ENCODE measurements at places on chromosomes 4 and X.

GRCh38 chr4:146191766-146192458, 16.4 kb downstream of the LSM6 start:
- no peak for DNase-seq

- DNase-seq = no peak
Measured at GRCh38 chr4:6472008-6472386, 417 bp downstream of the PPP2R2C start.

GRCh38 chr4:181350615-181351415, 892.4 kb upstream of the TENM3 start:
- no peak for DNase-seq

GRCh38 chr4:186217733-186218293, 9.5 kb upstream of the KLKB1 start:
- DNase-seq = no peak

GRCh38 chrX:150482537-150483206, 85.7 kb upstream of the MTM1 start:
- peak; percentile 37 for DNase-seq

GRCh38 chr4:145709336-145709735, 29.4 kb downstream of the C4orf51 start:
- DNase-seq = no peak

- no peak for DNase-seq
Measured at GRCh38 chr4:52588771-52589591, 70.1 kb downstream of the USP46 start.

- peak; percentile 100 for DNase-seq
Measured at GRCh38 chr4:152535903-152536544, at the start of gene FBXW7. Gene FBXW7 (minus strand): TSS chr4:152536092. CDS start chr4:152411803, 124,289 bp downstream.

DNA sequence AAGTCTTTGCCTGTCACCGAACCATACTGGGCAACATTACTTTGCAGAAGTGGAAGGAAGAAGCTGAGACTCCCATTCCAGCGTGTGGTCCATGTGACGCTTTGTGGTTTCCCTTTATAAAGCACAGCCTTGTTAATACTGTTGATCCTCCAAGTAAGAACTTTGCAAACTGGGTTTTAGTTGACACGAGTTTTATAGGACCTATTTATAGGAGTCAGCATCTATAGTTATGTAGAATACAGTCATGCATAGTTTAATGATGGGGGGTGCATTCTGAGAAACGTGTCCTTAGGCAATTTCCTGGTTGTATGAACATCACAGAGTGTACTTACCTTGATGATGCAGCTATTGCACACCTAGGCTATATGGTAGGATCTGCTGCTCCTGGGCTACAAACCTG, 1879.4 kb upstream of the TENM3 start:
- DNase-seq = no peak

DNA sequence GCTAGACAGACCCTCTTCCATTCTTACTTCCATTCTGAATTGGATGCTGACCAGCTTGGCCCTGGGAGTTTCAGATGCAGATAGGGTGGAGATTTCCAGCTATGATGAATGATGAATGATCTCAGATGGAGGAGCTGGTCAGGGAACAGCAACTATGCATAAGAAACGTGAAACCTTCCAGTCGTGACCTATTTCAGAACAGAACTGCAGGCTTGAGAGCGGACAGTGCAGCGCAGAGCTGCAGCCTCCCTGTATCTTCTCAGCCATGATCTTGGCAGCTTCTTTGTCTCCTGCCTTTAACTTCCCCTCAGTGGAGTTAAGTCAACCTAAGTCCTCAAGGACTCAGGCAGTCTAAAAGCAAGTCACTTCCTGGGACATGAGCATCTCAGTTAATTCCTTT, 43.3 kb upstream of the HAND2 start:
- no peak for DNase-seq

- no peak for DNase-seq
Measured at GRCh38 chrX:11665168-11666111, at the start of gene ARHGAP6. Gene ARHGAP6 (minus strand): TSS chrX:11665920. CDS start chrX:11664828, 1,092 bp downstream.

GRCh38 chrX:33970028-33970967, 161.8 kb downstream of the FAM47A start:
- no peak for DNase-seq

DNA sequence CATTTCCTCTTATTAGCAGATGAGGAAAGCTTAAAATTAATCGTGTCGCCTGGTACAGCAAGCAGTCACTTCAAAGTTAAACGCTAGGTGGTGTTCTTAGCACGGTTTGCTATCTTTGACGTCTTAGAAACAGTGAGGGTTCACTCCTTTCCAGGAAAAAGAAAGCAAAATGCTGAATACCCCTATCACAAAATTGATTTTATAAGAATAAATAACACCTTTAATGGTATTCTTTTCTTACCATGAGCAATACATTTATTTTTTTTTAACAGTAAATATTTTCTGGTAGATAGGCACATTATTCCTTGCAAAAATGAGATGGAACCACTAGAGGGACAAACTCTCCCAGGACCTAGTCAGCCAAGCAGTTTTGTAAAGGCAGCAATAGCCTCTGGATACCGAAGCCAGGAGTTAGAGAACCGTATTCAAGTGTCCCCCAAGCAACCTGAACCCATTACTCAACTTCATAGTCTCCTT, 153.9 kb downstream of the KDR start:
- peak; percentile 71 for DNase-seq

GRCh38 chrX:24956828-24957227, 58.9 kb downstream of the ARX start:
- no peak for DNase-seq

GRCh38 chrX:44183329-44183728, 160.1 kb downstream of the EFHC2 start:
- DNase-seq = peak; percentile 60

DNA sequence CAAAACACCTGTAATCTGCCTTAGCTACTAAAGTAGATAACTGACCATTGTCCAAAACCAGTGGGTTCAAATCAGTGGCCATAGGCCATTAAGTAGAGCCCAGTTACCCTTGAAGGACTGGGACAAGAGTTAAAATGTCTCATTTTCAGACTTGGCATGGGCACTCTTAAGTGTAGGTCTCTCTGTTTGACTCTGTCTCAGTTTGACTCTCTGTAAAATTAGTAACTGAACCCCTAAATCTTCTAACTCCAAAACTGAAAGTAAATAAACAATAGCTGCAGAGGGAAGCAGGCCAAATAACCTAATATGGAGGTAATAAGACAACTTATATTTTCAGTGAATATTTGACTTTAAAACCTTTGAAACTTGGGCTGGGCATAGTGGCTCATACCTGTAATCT, 89.1 kb downstream of the SLC16A2 start:
- no peak for DNase-seq

DNA sequence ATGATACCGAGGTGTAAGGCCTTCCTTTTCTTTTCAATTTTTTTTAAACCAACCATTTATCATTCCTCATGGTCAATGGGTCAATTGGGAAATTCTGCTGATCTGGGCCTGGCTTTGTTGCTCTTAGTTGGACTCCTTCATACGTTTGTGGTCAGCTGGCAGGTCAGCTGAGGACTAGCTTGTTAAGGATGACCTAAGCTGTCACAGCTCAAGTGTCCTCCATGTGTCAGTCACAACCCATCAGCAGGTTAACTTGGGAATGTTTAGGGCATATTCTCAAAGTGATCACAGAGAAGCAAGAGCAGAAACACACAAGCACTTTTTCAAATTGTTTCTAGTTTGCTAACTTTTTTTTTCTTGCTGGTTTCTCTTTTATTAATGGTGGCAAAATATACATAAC, 117.4 kb upstream of the MAB21L2 start:
- no peak for DNase-seq

- no peak for DNase-seq
Measured at GRCh38 chr4:14047840-14048239, 420.3 kb upstream of the BOD1L1 start.

- DNase-seq = peak; percentile 25
Measured at GRCh38 chrX:129522184-129523078, 859 bp downstream of the SMARCA1 start.

GRCh38 chr4:74284053-74284452, 24.2 kb upstream of the EPGN start:
- no peak for DNase-seq

DNA sequence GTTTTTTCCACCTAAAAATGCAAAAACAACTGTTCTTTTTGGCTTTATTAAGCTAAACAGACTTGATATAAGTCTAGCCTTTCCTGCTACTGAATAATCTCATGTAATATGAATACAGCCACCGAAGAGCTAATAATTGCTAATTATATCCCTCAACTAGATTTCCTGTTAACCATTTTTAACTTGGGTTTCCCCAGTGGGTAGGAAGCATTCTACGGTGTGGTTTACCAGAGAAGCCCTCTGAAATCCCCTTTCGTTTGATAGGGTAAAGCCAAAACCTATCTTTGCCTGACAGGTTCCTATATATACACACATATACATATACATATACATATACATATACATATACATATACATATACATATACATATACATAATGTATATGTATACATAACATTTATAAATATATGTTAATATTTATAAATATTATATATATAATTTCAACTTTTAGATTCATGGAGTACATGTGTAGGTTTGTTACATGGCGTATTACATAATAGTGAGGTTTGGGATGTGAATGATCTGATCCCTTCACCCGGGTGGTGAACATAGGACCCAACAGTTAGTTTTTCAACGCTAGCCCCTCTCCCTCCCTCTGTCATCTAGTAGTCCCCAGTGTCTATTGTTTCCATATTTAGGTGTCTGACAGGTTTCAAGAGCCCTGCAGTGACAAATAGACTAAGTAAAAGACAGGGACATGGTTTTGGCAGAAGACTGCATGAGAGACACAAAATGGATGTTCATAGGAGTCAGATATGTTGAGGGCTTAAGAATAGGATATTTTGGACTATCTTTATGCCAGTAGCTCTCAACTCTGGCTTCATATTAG, 62.4 kb downstream of the ATXN3L start:
- DNase-seq = no peak

GRCh38 chr4:37588150-37588549, 98.0 kb downstream of the RELL1 start:
- no peak for DNase-seq

GRCh38 chrX:5936438-5936837, 292.2 kb downstream of the NLGN4X start:
- no peak for DNase-seq

DNA sequence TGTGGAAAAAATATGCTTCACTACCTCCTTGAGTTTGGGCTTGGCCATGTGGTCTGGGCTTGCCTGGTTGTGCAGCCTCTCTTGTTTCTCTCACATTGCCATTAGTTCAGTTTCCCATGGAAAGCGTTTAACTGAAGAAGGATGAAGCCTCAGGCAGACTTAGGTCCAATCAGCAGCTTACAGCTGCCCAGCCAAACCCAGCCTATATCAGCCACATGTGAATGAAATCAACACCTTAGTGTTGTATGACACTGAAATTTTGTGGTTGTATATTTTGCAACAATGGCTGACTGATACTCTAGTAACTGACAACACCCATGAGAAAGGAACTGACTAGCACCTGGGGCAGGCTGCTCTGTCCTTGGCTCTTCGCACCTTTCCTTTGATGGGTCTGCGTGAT, 81.2 kb downstream of the KLF8 start:
- no peak for DNase-seq

Measured in pons (tissue), 1 donor.